ENCODE measurements at places on chromosomes 11 and 22. TPM values are rescaled to one million over a fixed set of nuclear protein-coding genes. Genes with fewer than 3 reads are reported as not detected.

- H3K27ac ChIP-seq, result no peak overlapping the region
- no peak overlapping the region for H3K4me3 ChIP-seq
- H3K27me3 ChIP-seq, result peaks cover 11% of the 10 kb centered on the region
- no peaks in the 10 kb centered on the region for H3K36me3 ChIP-seq
- no peaks in the 10 kb centered on the region for H3K4me1 ChIP-seq
These were observed 88.4 kb upstream of the SLC22A12 start for GRCh38 chr11:64502634-64503033.

C11orf21 gene
- total RNA-seq, result 5.2 TPM

DNA sequence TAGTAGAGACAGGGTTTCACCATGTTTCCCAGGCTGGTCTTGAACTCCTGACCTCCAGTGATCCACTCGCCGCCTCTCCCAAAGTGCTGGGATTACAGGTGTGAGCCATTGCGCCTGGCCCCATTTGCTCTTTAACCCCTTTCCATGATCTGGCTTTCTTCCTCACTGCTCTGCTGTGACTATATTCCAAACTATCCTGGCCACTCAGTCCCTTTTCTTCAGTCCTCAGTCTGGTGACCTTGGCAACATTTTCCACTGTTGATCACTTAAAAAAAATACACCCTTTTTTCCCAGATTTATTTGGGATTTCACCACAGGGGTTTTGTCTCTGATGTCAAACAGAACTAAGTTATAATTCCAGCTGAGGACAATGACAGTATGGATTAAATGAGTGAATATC, 24.5 kb downstream of the MMP20 start:
- H3K4me1 ChIP-seq, result peaks cover 28% of the 10 kb centered on the region
- no peak overlapping the region for H3K4me3 ChIP-seq
- no peak for DNase-seq
- no peak overlapping the region for H3K27ac ChIP-seq

GRCh38 chr22:27327981-27328721, 473.4 kb downstream of the MN1 start:
- H3K27ac ChIP-seq, result no peak overlapping the region
- H3K4me1 ChIP-seq, result peaks cover 2% of the 10 kb centered on the region
- no peaks in the 10 kb centered on the region for H3K36me3 ChIP-seq
- H3K4me3 ChIP-seq, result no peak overlapping the region
- DNase-seq, result no peak

NXPE2 gene
- total RNA-seq, result not detected

- H3K4me1 ChIP-seq, result no peaks in the 10 kb centered on the region
- no peak overlapping the region for H3K27ac ChIP-seq
- DNase-seq, result no peak
- no peaks in the 10 kb centered on the region for H3K36me3 ChIP-seq
These were observed 15.5 kb upstream of the ZFTA start for GRCh38 chr11:63783925-63784592.

SCO2 gene
- 7.1 TPM for total RNA-seq

DNA sequence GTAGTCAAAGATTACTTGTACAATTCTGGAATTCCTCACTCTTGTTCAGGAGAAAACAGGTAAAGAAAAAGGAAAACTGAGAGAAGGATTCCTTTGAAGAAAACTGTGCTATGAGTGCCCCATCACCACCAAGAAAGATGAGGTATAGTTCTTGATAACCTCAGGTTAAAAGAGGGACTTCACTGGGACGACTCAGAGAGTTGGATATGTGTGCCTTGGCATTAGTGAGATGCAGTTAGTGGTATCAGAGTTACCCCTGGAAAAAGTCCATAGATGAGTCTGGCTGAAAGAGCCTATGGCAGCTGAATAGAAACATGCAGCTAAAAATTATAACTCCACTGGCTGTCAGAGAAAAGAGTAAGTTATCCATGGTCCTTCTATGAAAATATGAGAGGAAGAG, 28.8 kb downstream of the LPXN start:
- H3K4me3 ChIP-seq, result no peak overlapping the region
- H3K36me3 ChIP-seq, result peaks cover 89% of the 10 kb centered on the region
- no peaks in the 10 kb centered on the region for H3K4me1 ChIP-seq
- no peaks in the 10 kb centered on the region for H3K27me3 ChIP-seq

DNA sequence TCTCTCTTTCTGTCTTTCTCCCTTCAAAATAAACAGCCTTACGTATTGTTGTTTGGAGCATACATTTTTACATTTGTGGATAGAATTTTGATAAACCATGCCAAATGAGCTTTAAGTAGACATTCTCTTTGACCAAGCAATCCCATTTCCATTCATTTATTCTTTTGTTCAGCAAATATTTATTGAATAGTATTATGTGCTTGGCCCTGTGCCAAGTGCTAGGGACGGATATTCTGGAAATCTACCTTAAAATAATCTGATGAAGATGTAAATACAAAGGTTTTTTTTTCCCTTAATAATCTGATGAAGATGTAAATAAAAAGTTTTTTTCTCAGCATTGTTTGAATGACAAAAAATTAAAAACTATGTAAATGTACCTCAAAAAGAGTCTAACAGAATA, 2.1 kb downstream of the OLFML1 start:
- peaks cover 8% of the 10 kb centered on the region for H3K36me3 ChIP-seq
- no peak overlapping the region for H3K27ac ChIP-seq
- H3K4me1 ChIP-seq, result peaks cover 6% of the 10 kb centered on the region

DNA sequence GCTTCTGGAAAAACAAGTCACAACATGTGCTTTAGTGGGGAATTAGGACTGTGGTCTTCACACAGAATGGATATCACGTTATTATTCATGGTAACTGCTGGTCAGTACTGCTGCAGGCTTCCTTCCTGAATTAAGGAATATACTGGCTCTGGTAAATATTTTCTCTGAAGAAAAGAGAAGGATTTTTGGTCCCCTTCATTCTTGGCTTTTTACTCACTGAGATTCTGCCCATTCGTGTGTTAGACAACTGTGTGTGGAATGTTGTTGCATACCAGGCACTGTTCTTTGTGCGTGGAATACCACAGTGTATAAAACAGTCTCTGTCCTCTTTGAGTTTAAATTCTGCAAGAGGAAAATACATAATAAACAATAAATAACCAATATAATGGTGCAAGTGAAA, 80.3 kb downstream of the ALX4 start:
- H3K27me3 ChIP-seq, result no peaks in the 10 kb centered on the region
- H3K4me1 ChIP-seq, result no peaks in the 10 kb centered on the region
- H3K4me3 ChIP-seq, result no peak overlapping the region
- no peak for DNase-seq
- peaks cover 14% of the 10 kb centered on the region for H3K36me3 ChIP-seq

GRCh38 chr11:112834277-112834755, 126.9 kb upstream of the NCAM1 start:
- no peaks in the 10 kb centered on the region for H3K36me3 ChIP-seq
- no peak overlapping the region for H3K27ac ChIP-seq
- H3K4me1 ChIP-seq, result no peaks in the 10 kb centered on the region
- no peak overlapping the region for H3K4me3 ChIP-seq

GRCh38 chr11:83299681-83300080, 13.5 kb upstream of the CCDC90B start:
- H3K27ac ChIP-seq, result no peak overlapping the region
- no peak overlapping the region for H3K4me3 ChIP-seq
- DNase-seq, result no peak
- no peaks in the 10 kb centered on the region for H3K4me1 ChIP-seq
- peaks cover 3% of the 10 kb centered on the region for H3K27me3 ChIP-seq

DNA sequence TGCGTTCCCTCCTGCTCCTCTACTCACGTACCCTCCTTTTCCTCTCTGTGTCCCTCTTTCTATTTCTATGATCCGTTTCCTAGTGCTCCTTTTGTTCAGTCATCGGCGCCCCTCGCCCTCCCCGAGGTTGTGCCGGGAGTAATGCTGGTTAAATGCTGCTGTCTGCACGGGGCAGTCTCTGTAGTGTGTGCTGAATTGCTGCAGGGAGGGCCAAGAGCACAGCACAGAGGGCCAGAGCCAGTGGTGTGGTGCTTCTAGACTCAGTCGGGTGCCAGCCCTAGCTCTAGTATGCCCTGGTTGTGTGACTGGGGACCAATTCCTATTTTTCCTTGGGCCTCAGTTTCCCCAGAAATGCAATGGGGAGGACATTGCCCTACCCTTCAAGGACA, 98.3 kb downstream of the PKNOX2 start:
- H3K27me3 ChIP-seq, result peaks cover 30% of the 10 kb centered on the region
- H3K36me3 ChIP-seq, result no peaks in the 10 kb centered on the region
- no peak overlapping the region for H3K27ac ChIP-seq
- no peak overlapping the region for H3K4me3 ChIP-seq
- H3K4me1 ChIP-seq, result no peaks in the 10 kb centered on the region

GRCh38 chr11:82757660-82758357, 24.1 kb upstream of the FAM181B start:
- H3K27me3 ChIP-seq, result peaks cover 12% of the 10 kb centered on the region
- DNase-seq, result no peak
- no peak overlapping the region for H3K4me3 ChIP-seq
- H3K36me3 ChIP-seq, result no peaks in the 10 kb centered on the region
- H3K4me1 ChIP-seq, result peaks cover 9% of the 10 kb centered on the region

DNA sequence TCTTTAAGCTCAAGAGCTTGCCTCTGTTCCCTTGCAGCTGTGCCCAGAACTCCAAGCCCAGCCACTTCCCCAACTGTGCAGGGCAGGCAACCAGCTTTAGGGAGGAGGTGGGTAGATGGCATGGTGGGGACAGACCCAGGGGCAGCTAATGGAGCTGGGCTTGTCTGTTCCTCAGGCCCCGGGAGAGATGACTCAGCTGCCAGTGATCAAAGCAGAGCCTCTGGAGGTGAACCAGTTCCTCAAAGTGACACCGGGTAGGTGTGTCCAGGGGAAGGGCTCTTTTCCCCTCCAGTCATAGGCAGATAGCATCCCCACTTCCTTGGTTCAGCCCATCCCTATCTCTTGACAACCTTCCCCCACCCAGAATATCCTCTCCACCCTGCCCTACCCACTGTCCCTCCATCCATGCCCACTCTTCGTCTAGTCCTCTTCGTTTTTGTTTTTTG, 32.4 kb downstream of the CREB3L1 start:
- no peaks in the 10 kb centered on the region for H3K36me3 ChIP-seq
- no peak overlapping the region for H3K27ac ChIP-seq
- no peak overlapping the region for H3K4me3 ChIP-seq

GRCh38 chr11:126816645-126817044, 183.9 kb downstream of the KIRREL3 start:
- no peaks in the 10 kb centered on the region for H3K4me1 ChIP-seq
- H3K4me3 ChIP-seq, result no peak overlapping the region
- DNase-seq, result no peak
- H3K27me3 ChIP-seq, result no peaks in the 10 kb centered on the region
- H3K27ac ChIP-seq, result no peak overlapping the region

- H3K27me3 ChIP-seq, result peaks cover 10% of the 10 kb centered on the region
- no peak overlapping the region for H3K27ac ChIP-seq
- no peak overlapping the region for H3K4me3 ChIP-seq
- DNase-seq, result no peak
- H3K36me3 ChIP-seq, result no peaks in the 10 kb centered on the region
- H3K4me1 ChIP-seq, result no peaks in the 10 kb centered on the region
These were observed 167.2 kb downstream of the TRIM29 start for GRCh38 chr11:119970555-119971304.

GRCh38 chr11:100683126-100683525, 4.0 kb upstream of the ARHGAP42 start:
- H3K4me3 ChIP-seq, result no peak overlapping the region
- no peaks in the 10 kb centered on the region for H3K27me3 ChIP-seq
- DNase-seq, result no peak
- H3K27ac ChIP-seq, result peak overlapping the region; percentile 1
- peaks cover 4% of the 10 kb centered on the region for H3K36me3 ChIP-seq

GPR83 gene
- 0.16 TPM for total RNA-seq

DNA sequence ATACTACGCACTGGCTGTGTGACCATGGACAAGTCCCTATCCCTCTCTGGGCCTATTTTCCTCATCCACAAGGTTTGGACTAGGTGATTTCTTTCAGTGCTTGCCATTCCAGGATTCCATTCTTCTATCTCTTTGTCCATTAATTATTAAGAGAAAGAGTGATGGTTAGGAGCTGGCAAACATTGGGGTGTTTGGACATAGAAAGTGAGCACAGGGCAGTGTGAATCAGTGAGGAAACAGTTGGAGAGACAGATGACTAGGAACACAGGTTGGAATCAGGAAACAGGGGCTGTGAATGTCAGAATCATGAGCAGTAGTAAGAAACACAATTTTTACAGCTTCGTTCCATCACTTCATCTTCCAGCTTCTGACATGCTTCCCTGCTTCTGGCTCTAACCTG, 211.8 kb downstream of the INSC start:
- no peak overlapping the region for H3K4me3 ChIP-seq
- no peaks in the 10 kb centered on the region for H3K27me3 ChIP-seq
- H3K36me3 ChIP-seq, result no peaks in the 10 kb centered on the region
- H3K4me1 ChIP-seq, result no peaks in the 10 kb centered on the region
- no peak overlapping the region for H3K27ac ChIP-seq

GRCh38 chr11:68160100-68160695, 39.0 kb upstream of the CHKA start:
- H3K36me3 ChIP-seq, result peaks cover 59% of the 10 kb centered on the region

A4GALT gene
- 16.9 TPM for total RNA-seq

GAL gene
- total RNA-seq, result not detected

CHRM1 gene
- total RNA-seq, result not detected

TEX54 gene
- not detected for total RNA-seq

DNA sequence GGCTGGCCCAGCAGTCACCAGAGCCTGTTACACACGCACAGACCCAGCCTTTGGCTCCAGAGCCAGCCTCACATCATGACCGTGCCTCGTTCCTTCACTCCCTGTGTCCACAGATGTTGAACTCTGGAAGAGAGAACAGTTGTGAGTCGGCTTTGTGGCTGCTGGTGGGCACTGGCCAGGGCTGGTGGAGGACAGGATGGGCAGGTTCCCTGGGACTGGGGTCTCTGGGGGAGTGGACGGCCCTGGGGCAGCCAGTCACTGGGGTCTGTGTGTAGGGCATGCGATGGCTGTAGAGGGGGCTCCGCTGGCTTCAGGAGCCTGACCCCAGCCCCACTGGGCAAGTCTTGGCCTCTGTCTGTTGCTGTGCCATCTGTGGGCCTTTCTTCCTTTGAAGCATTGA, 1070.1 kb downstream of the BRD1 start:
- no peak for DNase-seq
- H3K27me3 ChIP-seq, result no peaks in the 10 kb centered on the region
- no peak overlapping the region for H3K27ac ChIP-seq
- H3K4me3 ChIP-seq, result no peak overlapping the region
- H3K36me3 ChIP-seq, result no peaks in the 10 kb centered on the region

- H3K36me3 ChIP-seq, result no peaks in the 10 kb centered on the region
- H3K27ac ChIP-seq, result no peak overlapping the region
- no peak overlapping the region for H3K4me3 ChIP-seq
- H3K4me1 ChIP-seq, result peaks cover 8% of the 10 kb centered on the region
- H3K27me3 ChIP-seq, result no peaks in the 10 kb centered on the region
These were observed 213.8 kb downstream of the TMEM135 start for GRCh38 chr11:87251560-87251959.

HTR3B gene
- 0.10 TPM for total RNA-seq

CSTF3 gene
- total RNA-seq, result 30.0 TPM

ACR gene
- not detected for total RNA-seq

TRIM6 gene
- total RNA-seq, result 0.44 TPM

OOSP3 gene
- total RNA-seq, result 0.29 TPM

- H3K27ac ChIP-seq, result peak overlapping the region; percentile 89
- H3K36me3 ChIP-seq, result peaks cover 42% of the 10 kb centered on the region
- H3K4me3 ChIP-seq, result peak overlapping the region; percentile 95
- no peaks in the 10 kb centered on the region for H3K27me3 ChIP-seq
- DNase-seq, result no peak
- H3K4me1 ChIP-seq, result peaks cover 23% of the 10 kb centered on the region
These were observed 1.0 kb downstream of the CTR9 start for GRCh38 chr11:10752061-10752460.

GRCh38 chr11:34537636-34538035, 24.0 kb upstream of the ELF5 start:
- no peak overlapping the region for H3K27ac ChIP-seq
- no peak overlapping the region for H3K4me3 ChIP-seq
- H3K27me3 ChIP-seq, result peaks cover 23% of the 10 kb centered on the region
- no peaks in the 10 kb centered on the region for H3K36me3 ChIP-seq

- H3K4me3 ChIP-seq, result no peak overlapping the region
- H3K36me3 ChIP-seq, result peaks cover 44% of the 10 kb centered on the region
- H3K27me3 ChIP-seq, result no peaks in the 10 kb centered on the region
- no peak overlapping the region for H3K27ac ChIP-seq
- DNase-seq, result no peak
These were observed 3.7 kb downstream of the SERPIND1 start for GRCh38 chr22:20777420-20778177.

Measured in activated B cell treated with CpG ODN at 0.5 μM for 24 hours (primary cell).